ENCODE measurements at places on chromosomes 6 and 20.

GRCh38 chr6:111677249-111677990 is 71.7 kb upstream of the TRAF3IP2 start:
- DNase-seq, result no peak

- DNase-seq, result no peak
Observed at GRCh38 chr6:78611102-78611620, 256.2 kb upstream of the IRAK1BP1 start.

DNA sequence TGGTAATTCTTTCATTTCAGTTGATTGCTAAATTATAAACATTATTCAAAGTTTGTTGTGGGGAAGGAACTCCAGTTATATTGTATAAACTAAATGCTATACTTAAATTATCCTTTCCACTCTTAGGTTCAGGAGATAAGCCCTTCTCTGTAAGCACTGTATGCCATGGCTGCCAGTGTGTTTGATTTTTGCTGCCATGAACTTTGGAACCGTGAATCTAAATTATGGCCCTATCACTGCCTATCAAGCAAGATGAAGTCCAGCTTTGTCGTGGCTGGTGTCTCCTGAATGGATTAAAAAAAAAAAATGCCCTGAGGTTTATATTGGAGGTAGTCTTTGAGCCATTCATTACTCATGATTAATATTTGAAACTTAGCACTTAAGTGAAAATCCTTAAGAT is 44.7 kb downstream of the CDC5L start:
- no peak for DNase-seq

DNA sequence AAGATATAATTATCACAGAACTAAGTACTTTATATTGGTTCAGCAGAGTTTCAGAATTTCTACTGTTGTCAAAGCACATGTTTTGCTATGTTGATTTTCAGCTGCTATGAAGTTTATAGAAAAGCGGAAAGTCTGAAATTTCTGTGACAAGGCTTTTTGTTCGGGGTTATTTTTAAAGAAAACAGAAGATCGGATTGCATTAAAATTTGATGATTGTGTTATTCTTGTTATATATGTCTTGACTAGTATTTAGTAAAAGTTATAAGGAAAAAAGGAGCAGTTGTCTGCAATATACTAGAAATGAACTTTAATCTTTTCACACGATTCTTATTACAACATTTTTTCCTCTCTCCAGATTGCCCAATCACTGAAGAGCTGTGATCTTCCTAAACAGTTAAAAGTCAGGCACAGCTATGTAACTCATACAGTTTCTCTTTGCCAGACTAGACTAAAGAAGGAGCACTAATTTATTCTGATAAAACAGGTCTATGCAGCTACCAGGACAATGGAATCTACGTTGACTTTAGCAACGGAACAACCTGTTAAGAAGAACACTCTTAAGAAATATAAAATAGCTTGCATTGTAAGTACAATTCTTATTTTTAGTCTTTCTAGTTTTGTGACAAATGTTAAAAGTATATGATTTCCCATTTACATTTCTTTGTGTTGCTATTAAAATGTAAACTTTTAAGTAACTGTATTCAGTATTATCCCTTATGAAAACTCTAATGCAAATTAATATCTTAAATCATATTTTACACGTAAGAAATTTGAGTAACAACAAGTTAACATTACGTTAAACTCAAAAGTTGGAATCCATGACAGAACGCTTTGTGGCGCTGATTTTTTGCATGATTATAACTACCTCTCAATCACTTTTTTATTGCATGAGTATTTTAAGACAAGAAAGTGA is at the start of gene ENPP3:
TSS of gene ENPP3 (plus strand) at position 423 of the 913 bp plus-strand sequence. CDS start at position 506, 83 bp downstream.
- DNase-seq, result no peak

Data from stimulated activated CD4-positive, alpha-beta T cell treated with anti-CD3 and anti-CD28 coated beads, Interleukin-15, amount 100 ng/mL, for 1 hour (primary cell).